ENCODE measurements at places on chromosomes 1 and 21.

DNA sequence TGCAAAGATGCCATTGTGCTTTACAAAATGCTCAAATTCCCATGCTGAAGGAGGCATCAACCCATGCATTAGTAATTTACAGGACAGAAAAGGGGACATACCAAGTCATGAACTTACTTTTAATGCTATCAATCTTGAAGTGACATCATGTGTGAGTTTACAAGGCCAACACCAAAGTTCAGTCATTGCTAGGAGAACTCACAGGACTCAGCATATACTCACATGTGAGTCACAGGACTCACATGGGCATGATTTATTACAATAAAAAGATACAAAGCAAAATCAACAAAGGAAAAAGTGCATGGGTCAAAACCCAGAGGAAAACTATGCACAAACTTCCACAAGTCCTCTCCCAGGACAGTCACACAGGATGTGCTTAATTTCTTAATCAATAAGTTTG lies 1656.0 kb downstream of the MRPL39 start:
- DNase-seq: no peak

DNA sequence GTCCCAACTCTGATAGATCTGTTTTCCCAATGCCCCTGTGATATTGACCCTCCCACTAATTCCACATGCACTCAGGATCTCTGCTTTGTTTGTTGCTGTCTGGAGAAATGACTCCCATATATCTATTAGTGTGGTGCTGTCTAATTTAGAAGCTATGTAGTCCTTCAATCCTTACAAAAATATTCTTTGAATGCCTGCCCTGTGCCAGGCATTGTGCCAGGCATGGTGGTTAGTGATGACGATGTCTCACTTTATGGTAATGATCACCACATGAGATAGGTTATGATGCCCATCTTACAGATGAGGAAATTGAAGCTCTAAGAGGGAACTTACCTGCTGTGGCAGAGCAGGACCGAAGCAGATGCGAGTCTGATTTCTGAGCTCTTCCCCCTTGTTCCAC lies 12.9 kb downstream of the MYOG start:
- no peak for DNase-seq

DNA sequence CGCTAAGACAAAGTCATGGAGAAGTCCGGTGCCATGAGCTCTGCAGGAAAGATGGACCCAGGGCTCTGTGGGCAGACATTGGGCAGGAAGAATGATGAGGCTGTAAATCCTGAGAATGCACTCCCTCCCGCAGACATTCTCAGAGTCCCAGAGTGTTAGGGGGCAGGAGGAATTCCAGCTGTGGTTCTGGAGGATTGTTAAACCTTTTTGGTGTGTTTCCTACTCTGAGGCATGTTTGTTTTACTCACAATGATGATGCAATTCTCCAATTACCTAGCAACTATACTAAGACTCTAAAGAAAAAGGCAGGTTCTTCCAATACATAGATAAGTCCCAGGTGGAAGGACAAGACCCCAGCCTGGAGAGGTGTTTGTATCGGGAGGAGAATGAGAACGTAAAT lies 2.8 kb upstream of the CAPN9 start:
- no peak for DNase-seq

DNA sequence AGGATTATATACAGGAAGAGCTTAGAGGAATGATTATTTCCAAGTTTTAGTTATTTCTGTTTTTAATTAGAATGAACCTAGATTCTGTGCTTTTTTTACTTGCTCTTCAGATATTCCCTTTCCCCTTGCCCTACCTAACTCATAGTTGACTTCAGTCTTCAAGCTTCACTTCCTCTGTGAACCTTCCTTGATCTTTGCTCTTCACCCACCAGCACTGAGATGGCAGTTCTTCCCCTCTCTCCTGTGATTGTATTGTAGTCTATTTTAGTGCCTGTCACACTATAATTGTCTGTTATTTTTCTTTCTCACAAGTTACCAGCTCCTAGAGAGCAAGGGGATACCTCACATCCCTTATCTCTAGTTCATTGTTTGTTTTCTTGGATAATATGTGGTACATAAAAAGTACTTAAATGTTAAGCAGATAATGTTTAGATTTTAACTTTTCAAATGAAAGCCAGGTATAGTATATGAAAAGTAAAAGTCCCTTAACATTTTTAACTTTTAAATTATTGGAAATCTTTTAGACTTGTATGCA lies 33.2 kb downstream of the KCTD3 start:
- DNase-seq: no peak

GRCh38 chr1:73029571-73029970 lies 747.2 kb upstream of the NEGR1 start:
- DNase-seq: no peak

- no peak for DNase-seq
Observed at GRCh38 chr1:198858033-198858432, 219.2 kb downstream of the PTPRC start.

DNA sequence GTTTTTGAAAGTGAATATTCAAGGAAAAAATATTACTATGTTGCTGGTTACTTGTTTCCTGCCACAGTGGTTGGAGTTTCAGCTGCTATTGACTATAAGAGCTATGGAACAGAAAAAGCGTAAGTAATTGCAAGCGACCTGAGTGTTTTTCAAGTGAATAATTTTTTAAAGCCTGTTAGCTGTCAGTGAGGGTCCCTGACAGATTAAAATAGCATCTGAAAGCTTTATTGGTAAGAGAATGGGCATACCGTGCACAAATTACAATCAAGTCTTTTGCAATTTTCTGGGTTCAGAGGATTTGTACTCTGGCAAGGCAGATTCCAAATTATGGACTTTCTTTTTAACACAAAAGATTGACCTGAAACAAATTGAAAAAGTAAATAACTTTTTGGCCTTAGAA lies 169.7 kb downstream of the ADGRL2 start:
- DNase-seq: no peak

DNA sequence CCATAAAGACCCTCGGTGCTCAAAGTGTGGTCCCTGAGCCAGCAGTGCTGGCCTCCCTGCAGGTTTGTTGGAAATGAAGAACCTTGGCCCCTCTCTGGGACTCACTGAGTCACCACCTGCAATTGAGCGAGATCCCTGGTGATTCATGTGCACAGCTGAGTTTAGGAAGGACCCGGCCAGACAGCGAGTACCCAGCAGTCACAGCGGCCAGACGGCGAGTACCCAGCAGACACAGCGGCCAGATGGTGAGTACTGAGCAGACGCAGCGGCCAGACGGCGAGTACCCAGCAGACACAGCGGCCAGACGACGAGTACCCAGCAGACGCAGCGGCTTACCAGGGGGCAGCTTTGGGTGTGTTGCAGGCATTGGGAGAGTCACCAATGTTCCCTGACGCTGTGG lies 123.8 kb downstream of the PRDM16 start:
- no peak for DNase-seq

- DNase-seq: no peak
Observed at GRCh38 chr1:193448682-193449461, 262.5 kb upstream of the B3GALT2 start.

DNA sequence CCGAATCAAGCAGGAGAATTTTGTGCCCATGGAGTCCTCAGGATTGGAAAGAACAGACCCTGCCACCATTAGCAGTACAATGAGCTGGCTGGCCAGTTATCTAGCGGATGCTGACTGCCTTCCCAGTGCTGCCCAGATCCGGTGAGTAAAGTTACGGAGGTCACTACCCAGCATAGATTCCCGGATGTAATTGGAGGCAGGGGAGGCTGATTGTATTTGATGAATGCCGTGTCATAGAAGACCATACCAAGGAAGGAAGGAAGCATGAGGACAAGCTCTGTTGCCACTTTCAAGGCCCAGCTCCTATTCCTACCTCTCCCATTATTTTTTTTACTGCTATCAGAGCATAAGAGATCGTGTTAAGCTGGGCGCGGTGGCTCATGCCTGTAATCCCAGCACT lies 26.2 kb upstream of the VAMP3 start:
- no peak for DNase-seq

- peak; percentile 10 for DNase-seq
Observed at GRCh38 chr21:46160907-46161632, 5.7 kb upstream of the FTCD start.

DNA sequence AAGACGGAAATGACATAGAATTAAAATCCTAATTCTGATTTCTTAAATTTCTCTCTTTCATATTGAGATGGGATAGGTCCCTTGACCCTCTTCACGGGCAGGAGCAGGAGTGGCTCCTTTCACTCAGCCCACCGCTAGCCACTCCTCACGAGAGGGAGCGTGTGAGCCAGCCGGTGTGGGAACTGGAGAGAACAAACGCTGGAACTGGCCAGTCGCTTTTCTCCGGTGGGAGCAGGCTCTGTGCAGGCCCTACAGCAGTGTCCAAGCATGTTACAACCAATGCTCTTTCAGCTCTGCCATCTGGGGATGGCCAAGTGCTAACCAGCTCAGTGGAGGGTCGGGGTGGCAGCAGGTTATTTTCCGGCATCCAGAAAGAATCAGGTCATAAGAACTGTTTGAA lies 815.5 kb upstream of the ADGRL4 start:
- DNase-seq: no peak

DNA sequence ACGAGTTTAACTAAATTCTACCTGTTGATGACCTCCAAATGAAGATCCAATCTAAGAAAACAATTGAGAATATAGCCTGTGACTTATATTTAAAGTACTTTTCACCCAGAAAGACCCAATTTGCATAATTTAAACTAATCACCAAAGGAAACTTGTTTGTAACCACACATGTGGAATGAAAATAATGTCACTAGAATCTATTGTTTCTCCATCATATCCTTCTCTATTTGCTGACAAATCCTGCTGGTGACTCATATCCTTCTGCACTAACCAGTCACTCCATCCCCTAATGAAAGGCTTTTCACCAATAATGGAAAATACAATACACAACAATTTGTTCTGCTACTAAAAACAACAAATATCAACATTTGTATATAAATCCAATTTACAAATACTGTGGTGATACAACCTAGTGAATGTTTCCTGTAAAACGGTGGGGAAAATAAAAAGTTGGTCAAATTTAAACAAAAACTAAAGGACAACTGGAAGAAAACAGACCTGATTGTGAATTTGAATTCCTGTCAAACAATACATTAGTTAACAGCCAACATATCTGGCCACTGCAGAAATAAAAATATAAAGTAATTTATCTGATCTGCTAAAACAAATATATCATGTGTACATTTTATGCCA lies 6.5 kb downstream of the PTP4A2 start:
- DNase-seq: no peak

- DNase-seq: no peak
Observed at GRCh38 chr1:217867446-217867995, 236.4 kb downstream of the SPATA17 start.

GRCh38 chr1:229640455-229640854 lies 14.4 kb downstream of the URB2 start:
- DNase-seq: no peak

DNA sequence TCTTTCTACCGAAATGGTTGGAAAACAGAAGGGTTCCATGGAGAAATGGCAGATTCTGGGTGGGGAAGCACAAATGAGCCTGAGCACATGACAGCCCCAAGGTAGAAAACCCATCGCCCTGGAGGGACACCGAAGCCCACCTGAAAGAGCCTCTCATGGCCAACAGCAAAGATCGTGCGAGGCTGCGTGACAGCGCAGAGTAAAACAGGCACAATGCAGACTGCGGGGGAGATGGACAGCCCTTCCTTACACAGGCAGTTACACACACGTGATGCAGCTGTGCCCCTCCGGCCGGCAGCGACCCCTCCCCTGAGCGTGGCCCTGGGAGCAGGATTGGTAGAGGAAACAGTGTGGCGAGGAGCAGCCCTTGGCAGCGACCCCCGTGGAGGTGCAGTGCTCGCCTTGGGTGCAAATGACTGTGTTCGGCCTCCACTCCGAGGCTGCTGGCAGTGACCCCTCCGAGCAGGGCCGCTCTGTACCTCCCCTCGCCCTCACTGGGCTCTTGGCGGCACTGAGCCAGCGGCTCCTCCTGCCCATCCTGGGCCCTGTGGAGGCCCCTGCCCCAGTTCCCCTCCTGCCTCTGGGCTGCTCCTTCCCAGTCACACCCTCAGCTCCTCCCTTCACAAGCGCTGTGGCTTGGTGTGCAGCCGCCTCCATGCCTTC lies 120.9 kb upstream of the COL6A1 start:
- DNase-seq: no peak

GRCh38 chr1:168980656-168981055 lies 125.8 kb upstream of the ATP1B1 start:
- no peak for DNase-seq

DNA sequence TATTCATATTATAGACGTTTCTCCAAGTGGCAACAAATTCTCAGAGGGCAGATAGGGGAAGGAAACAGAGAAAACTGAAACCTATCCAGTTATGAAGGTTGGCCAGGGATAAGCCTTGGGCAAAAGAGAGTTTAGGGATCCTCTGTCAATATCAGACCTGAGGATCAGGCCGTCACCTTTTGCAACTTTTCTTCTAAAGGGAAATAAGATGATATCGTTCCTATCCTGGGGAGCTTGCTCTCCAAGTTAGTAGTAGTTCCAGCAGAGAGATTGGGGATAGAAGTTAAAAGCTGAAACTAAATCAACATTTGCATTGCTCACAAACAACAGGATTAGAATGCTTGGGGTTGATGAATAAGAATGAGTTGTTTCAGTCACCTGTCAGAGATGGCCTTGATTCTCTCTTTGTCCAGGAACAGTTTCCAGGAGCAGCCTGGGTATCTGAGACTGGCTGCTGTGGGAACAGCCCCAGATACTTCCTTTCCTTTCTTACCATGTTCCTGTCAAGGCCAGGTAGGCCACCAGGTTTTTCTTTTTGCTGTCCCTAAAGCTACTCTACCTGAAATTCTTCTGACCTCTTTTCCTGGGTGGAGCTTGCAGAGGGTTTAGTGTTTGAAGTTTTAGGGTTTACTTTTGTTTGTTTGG lies 2.5 kb downstream of the RIIAD1 start:
- DNase-seq: no peak

- DNase-seq: no peak
Observed at GRCh38 chr1:22107126-22107525, 35.8 kb downstream of the WNT4 start.

GRCh38 chr21:39003982-39004633 lies 179.1 kb downstream of the PSMG1 start:
- DNase-seq: no peak

DNA sequence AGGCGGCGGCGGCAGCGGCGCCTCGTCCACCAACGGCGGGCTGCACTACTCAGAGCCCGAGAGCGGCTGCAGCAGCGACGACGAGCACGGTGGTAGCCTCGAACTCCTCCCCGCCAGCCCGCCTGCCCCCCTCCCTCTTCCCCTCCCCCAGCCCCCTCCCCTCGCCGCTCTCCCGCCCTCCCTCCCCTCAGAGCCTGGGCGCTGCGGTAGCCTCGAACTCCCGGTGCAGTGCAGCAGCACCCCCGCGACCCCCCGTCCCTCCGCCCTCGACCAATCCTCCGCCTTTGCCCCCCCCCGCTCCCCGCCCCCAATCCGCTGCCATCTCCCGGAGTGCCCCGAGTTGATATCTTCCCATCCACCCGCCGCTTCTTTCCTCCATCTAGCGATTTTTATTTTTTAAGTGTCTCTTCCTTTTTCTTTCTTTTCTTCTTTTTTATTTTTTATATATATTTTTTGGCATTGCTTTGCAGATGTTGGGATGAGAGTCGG lies 516 bp downstream of the RCOR3 start:
- DNase-seq: no peak
